Activated CD8-positive, alpha-beta T cell treated with anti-CD3 and anti-CD28 coated beads, Interleukin-2, amount 10 ng/mL, durations not matched to agents 7 days and 5 days (primary cell): ENCODE measurements at places on chromosomes 7 and 10. TPM values are rescaled to one million over a fixed set of nuclear protein-coding genes. Genes with fewer than 3 reads are reported as not detected.
A peak's percentile ranks its signal among the peaks of the same experiment; 100 is the strongest.

The NXPH1 gene
- not detected for total RNA-seq

The NRBF2 gene
- total RNA-seq = 22.6 TPM

The GSDME gene
- 3.0 TPM for total RNA-seq

The GIMAP7 gene
- total RNA-seq = 134 TPM

The LIPK gene
- not detected for total RNA-seq

The TET1 gene
- total RNA-seq = 3.3 TPM

The ANKRD2 gene
- not detected for total RNA-seq

The TAS2R41 gene
- not detected for total RNA-seq

The HTRA1 gene
- not detected for total RNA-seq

The SLC29A3 gene
- total RNA-seq = 3.0 TPM

The SPDYE5 gene
- not detected for total RNA-seq

DNA sequence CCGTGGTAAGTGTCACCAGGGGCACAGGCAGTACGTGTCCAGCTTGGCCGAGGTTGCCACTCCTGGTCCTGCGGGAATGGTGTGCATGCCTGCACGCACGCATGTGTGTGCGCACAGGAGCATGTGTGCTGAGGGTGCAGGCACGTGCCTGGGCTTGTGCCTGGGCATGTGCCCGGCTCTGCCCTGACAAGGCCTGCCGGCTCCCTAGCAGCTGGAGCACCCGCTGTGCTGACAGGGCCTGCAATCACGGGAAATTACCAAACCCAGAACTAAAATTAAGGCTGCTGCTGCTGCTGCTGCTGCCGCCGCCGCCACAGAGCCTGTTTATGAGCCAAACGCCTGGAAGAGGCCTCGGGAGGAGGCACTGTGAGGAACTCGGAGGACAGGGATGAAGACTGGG lies 28.7 kb downstream of the GHRHR start:
- DNase-seq = no peak
- H3K36me3 ChIP-seq = no peaks in the 10 kb centered on the region
- no peak overlapping the region for H3K4me3 ChIP-seq
- peaks cover 3% of the 10 kb centered on the region for H3K4me1 ChIP-seq
- peaks cover 4% of the 10 kb centered on the region for H3K27me3 ChIP-seq

GRCh38 chr10:74502963-74503608 lies 323.3 kb upstream of the KAT6B start:
- H3K27me3 ChIP-seq = no peaks in the 10 kb centered on the region
- H3K4me3 ChIP-seq = no peak overlapping the region
- DNase-seq = no peak
- H3K27ac ChIP-seq = peak overlapping the region; percentile 1

DNA sequence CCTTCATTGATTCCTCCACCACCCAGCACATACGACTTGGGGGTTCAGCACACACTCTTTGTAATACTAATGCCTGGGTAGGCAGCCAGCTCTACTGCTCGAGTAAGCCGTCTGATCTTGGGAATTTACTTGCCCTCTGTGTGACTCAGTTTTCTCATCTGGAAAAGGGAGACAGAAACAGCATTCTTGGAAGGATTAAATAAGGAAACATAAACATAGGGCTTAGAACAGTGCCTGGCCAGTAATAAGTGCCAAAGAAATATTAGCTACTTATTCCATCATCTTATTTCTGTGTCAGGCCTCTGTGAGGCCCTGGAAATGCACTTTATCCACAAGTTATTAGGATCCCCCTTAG lies 130.1 kb downstream of the TNS3 start:
- H3K4me1 ChIP-seq = no peaks in the 10 kb centered on the region
- H3K27me3 ChIP-seq = no peaks in the 10 kb centered on the region
- H3K4me3 ChIP-seq = no peak overlapping the region

- DNase-seq = no peak
- no peaks in the 10 kb centered on the region for H3K4me1 ChIP-seq
- H3K4me3 ChIP-seq = no peak overlapping the region
- no peak overlapping the region for H3K27ac ChIP-seq
- H3K36me3 ChIP-seq = peaks cover 12% of the 10 kb centered on the region
These were observed 41.4 kb downstream of the LRRC20 start for GRCh38 chr10:70341016-70341415.

DNA sequence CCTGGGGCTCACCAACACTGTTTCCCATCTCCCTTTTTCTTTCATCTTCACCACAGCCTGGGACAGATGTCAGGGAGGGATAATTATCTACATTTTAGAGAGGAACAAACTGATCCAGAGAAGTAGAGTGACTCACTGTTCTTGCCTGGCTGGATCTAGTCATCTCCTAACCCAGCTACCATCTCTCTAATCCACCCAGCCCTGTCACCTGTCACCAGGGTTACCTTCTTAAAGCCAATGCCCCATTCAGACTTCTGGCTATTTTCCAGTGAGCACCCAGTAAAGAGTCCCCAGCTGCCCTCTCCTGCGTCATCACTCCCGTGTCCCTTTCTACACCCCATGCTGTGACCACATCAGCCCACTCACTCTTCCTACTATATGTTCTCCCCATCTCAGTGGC lies 68.4 kb upstream of the DUSP5 start:
- H3K4me3 ChIP-seq = no peak overlapping the region
- DNase-seq = no peak
- H3K27ac ChIP-seq = no peak overlapping the region
- H3K36me3 ChIP-seq = no peaks in the 10 kb centered on the region
- H3K4me1 ChIP-seq = peaks cover 40% of the 10 kb centered on the region

- no peak for DNase-seq
- peaks cover 2% of the 10 kb centered on the region for H3K4me1 ChIP-seq
- peaks cover 43% of the 10 kb centered on the region for H3K27me3 ChIP-seq
- H3K27ac ChIP-seq = no peak overlapping the region
These were observed 836 bp downstream of the DPYSL4 start for GRCh38 chr10:132187430-132188138.

GRCh38 chr10:110822712-110823311 lies 48.9 kb upstream of the PDCD4 start:
- no peak overlapping the region for H3K27ac ChIP-seq
- H3K4me1 ChIP-seq = peaks cover 13% of the 10 kb centered on the region
- peaks cover 2% of the 10 kb centered on the region for H3K27me3 ChIP-seq
- no peak overlapping the region for H3K4me3 ChIP-seq
- DNase-seq = no peak

GRCh38 chr10:27285093-27285492 lies 44.5 kb upstream of the ACBD5 start:
- H3K27me3 ChIP-seq = no peaks in the 10 kb centered on the region
- H3K36me3 ChIP-seq = no peaks in the 10 kb centered on the region
- H3K4me3 ChIP-seq = no peak overlapping the region
- no peak overlapping the region for H3K27ac ChIP-seq
- H3K4me1 ChIP-seq = peaks cover 7% of the 10 kb centered on the region

GRCh38 chr10:129725482-129725881 lies 238.6 kb downstream of the EBF3 start:
- no peak for DNase-seq
- H3K27ac ChIP-seq = no peak overlapping the region
- H3K4me1 ChIP-seq = no peaks in the 10 kb centered on the region
- no peak overlapping the region for H3K4me3 ChIP-seq
- no peaks in the 10 kb centered on the region for H3K27me3 ChIP-seq
- peaks cover 5% of the 10 kb centered on the region for H3K36me3 ChIP-seq

- H3K4me3 ChIP-seq = no peak overlapping the region
- H3K27ac ChIP-seq = no peak overlapping the region
- no peaks in the 10 kb centered on the region for H3K4me1 ChIP-seq
These were observed 203.2 kb downstream of the ARL4A start for GRCh38 chr7:12890586-12890985.

GRCh38 chr10:93465806-93466675 lies 16.1 kb downstream of the MYOF start:
- no peak for DNase-seq
- no peaks in the 10 kb centered on the region for H3K36me3 ChIP-seq

DNA sequence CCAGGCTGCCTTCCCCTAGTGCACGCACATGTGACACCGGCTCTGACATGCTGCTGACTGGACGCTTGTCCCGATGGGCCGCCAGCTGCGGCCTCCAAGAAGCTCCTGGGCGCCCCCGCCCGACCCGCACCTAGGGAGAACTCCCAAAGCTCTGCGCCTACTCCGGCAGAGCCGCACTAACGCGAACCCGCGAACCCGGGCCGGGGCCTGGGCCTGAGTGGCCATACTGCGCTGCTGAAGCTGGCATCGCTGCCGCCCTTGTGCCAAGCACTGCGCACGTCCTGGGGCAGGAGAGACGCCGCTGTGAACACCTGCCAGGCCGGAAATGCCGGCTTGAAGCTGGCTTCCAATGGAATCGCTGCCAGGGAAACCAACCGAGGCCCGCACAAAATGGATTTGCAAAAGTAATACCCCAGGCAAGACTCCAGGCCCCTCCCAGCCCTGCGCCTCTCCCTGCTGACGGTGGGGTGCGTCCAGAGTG lies 85.1 kb downstream of the WASHC2A start:
- no peaks in the 10 kb centered on the region for H3K4me1 ChIP-seq
- H3K36me3 ChIP-seq = no peaks in the 10 kb centered on the region
- H3K27ac ChIP-seq = no peak overlapping the region
- peaks cover 11% of the 10 kb centered on the region for H3K27me3 ChIP-seq
- no peak for DNase-seq

DNA sequence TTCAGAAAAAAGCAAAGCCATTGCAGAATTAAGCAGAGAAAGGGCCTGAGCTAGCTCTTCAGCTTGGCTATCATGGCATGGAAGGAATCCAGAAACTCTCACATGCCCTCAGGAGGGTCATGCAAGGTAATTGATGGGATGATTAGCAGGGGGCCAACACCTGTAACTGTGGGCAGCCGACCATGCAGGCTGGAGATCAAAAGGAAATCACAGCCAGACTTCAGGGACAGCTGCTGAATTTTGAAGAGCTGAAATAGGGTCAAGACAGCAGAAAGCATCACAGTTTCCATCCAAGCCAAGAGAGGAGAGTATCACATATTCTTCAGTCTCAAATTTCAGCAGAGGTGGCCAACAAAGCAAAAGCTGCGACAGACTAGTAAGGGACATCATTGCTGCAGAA lies 239.6 kb upstream of the STEAP1 start:
- no peaks in the 10 kb centered on the region for H3K36me3 ChIP-seq
- no peak overlapping the region for H3K27ac ChIP-seq
- DNase-seq = no peak
- H3K27me3 ChIP-seq = no peaks in the 10 kb centered on the region
- H3K4me3 ChIP-seq = no peak overlapping the region

DNA sequence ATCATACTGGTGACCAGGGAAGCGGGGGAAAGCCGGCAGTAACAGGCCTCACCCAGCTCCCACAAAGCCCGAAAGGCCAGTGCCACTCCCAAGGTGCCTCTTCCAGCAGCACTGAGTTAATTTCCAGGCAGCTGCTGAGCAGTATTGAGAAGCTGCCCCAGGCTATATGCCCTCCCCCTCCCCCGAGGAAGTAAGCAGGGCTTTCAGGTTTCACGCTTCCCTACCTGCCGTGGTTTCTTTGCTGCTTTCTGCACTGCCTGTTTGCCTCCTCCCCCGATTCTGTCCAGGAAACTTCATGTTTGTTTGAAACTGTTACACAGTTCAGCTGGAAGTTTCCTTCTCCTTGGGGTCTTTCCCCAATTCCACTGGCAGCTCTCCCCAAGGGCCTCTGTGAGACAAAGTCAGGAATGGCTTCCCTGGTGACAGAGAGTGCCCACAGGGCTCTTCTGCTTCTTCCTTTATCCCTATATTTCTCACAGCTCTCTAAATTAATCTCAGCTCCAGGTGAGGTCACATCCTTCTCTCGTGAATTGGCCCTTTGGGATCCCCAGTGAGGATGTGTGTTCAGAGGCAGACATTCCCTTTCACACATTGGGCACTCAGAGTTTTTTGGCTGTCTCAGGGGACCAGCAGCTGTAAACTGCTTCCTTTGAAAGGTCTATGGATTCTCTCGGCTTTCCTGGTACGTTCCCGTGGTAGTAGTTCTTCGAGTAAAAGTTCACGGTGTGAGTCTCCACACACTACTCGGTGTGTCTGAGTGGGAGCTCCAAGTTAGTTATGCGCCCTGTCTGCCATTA lies 19.4 kb downstream of the C1GALT1 start:
- H3K36me3 ChIP-seq = peaks cover 34% of the 10 kb centered on the region
- peaks cover 71% of the 10 kb centered on the region for H3K4me1 ChIP-seq
- no peaks in the 10 kb centered on the region for H3K27me3 ChIP-seq

- H3K4me3 ChIP-seq = no peak overlapping the region
- no peaks in the 10 kb centered on the region for H3K36me3 ChIP-seq
- peaks cover 23% of the 10 kb centered on the region for H3K4me1 ChIP-seq
- H3K27me3 ChIP-seq = no peaks in the 10 kb centered on the region
- H3K27ac ChIP-seq = no peak overlapping the region
These were observed 112.7 kb downstream of the RBM20 start for GRCh38 chr10:110756876-110757275.

DNA sequence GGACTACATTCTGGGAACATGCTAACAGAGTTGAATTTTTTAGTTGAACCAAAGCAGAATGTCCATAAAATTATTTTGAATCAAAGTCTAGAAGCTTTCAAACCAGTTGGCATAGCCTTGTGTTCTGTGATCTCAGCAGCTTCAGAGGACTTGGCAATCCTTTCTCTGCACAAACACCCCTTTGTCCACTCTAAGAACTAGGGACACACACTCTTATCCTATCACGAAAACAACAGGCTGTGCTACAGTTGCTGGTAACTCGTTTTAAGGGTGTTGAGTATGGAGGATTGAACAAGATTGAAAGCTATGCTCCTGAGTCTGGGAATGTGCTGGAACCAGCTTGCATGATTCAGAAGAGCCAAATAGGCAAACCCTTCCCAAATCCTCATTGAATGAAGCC lies 76.4 kb upstream of the PRSS58 start:
- no peak overlapping the region for H3K4me3 ChIP-seq
- H3K27ac ChIP-seq = no peak overlapping the region
- no peak for DNase-seq
- H3K27me3 ChIP-seq = peaks cover 23% of the 10 kb centered on the region
- H3K4me1 ChIP-seq = peaks cover 2% of the 10 kb centered on the region
- H3K36me3 ChIP-seq = no peaks in the 10 kb centered on the region

- DNase-seq = no peak
- no peak overlapping the region for H3K4me3 ChIP-seq
- no peak overlapping the region for H3K27ac ChIP-seq
- H3K36me3 ChIP-seq = peaks cover 15% of the 10 kb centered on the region
- H3K4me1 ChIP-seq = peaks cover 5% of the 10 kb centered on the region
These were observed 107.3 kb downstream of the EXOC4 start for GRCh38 chr7:133360201-133360600.

- no peak for DNase-seq
- no peak overlapping the region for H3K4me3 ChIP-seq
- no peaks in the 10 kb centered on the region for H3K27me3 ChIP-seq
- H3K27ac ChIP-seq = no peak overlapping the region
- H3K36me3 ChIP-seq = no peaks in the 10 kb centered on the region
These were observed 63.3 kb downstream of the IMMP2L start for GRCh38 chr7:111499027-111499426.

DNA sequence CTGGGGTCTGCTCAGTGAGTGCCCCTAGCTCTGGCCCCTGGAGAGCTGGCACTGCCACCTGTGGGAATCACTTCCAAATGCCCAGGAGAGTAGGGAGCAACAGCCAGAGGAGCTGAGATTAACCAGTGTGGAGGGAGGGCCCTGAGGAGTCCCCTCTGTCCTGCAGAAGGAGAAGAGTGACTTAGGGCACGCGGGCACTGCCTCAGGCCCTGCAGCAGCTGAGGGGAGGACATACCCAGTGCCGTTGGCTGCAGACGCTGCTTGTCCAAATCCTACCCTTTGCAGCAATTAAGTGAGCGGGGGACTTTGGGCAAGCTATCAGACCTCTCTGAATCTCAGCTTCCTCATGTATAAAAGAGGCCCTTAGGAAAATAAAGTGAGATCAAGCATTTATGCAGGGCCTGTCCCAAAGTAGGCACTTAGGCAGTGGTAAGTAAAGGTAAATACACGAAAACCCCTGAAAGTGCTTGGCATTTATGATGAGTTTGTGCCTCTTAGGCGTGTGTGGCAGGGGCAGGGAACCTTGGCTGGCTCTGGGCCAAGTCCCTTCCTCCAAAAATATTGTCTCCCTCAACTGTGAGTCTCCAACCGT lies 16.9 kb downstream of the PRF1 start:
- H3K27ac ChIP-seq = no peak overlapping the region
- no peak overlapping the region for H3K4me3 ChIP-seq
- peaks cover 2% of the 10 kb centered on the region for H3K36me3 ChIP-seq
- peaks cover 25% of the 10 kb centered on the region for H3K4me1 ChIP-seq
- peaks cover 7% of the 10 kb centered on the region for H3K27me3 ChIP-seq
